H9 (cell line): ENCODE measurements at places on chromosomes 3 and 15. TPM values are rescaled to one million over a fixed set of nuclear protein-coding genes. Genes with fewer than 3 reads are reported as not detected.
A peak's percentile ranks its signal among the peaks of the same experiment; 100 is the strongest.

Gene IGSF11
- 1.2 and 1.6 TPM in 2 replicates for total RNA-seq

Gene ACTL6A
- 74.5 and 83.2 TPM in 2 replicates for total RNA-seq

Gene LYZL4
- total RNA-seq: not detected in 2 replicates

Gene SLC25A26
- 30.2 TPM in 2 replicates for total RNA-seq

Gene GOLGA6A
- 0.72 and 0.90 TPM in 2 replicates for total RNA-seq

Gene USP13
- 26.0 and 26.7 TPM in 2 replicates for total RNA-seq

Gene BLM
- total RNA-seq: 41.3 and 43.4 TPM in 2 replicates

DNA sequence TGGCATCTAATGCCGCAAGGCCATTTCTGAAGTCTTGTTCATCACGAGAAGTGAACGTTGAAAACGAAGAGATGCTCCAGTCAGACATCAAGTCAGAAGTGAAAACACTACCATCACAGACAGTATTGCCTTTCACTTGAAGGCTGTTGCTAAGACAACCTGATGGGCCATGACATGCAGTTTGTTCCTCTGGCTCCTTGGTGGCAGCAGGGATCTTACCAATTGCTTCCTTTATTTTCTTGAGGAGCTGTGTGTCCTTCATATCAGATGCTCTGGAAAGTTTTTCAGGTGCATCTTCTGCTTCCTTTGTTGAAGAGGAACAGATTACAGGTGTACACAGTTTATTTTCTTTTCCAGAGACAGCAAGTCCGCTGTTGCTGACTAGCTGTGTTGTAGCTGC lies 30.7 kb upstream of the MYLK start:
- peaks cover 5% of the 10 kb centered on the region; the same call in 2 of the 3 replicates for H3K36me3 ChIP-seq
- H3K4me1 ChIP-seq: no peaks in the 10 kb centered on the region
- H3K4me3 ChIP-seq: no peak overlapping the region
- H3K27me3 ChIP-seq: no peaks in the 10 kb centered on the region

DNA sequence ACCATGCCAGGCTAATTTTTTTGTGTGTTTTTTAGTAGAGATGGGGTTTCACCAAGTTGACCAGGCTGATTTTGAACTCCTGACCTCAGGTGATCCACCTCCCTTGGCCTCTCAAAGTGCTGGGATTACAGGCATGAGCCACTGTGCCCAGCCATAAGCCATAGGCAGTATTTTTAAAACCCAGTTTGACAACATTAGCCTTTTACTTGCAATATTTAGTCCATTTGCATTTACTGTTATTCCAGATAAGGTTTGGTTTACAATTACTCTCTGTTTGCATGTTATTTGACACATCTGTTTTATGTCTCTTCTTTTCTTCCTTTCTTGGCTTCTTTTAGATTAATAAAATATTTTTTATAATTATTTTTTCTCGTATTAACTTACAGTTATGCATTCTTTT lies 83.6 kb upstream of the EPHB3 start:
- H3K27me3 ChIP-seq: no peaks in the 10 kb centered on the region
- no peaks in the 10 kb centered on the region for H3K36me3 ChIP-seq
- H3K4me3 ChIP-seq: no peak overlapping the region
- no peak overlapping the region for H3K27ac ChIP-seq
- no peak for DNase-seq

GRCh38 chr15:95429345-95429744 lies 901.2 kb upstream of the NR2F2 start:
- H3K4me3 ChIP-seq: no peak overlapping the region
- no peak for DNase-seq

GRCh38 chr3:71949442-71949841 lies 164.5 kb upstream of the PROK2 start:
- H3K36me3 ChIP-seq: no peaks in the 10 kb centered on the region
- no peaks in the 10 kb centered on the region for H3K27me3 ChIP-seq
- H3K27ac ChIP-seq: no peak overlapping the region
- no peak overlapping the region for H3K4me3 ChIP-seq

DNA sequence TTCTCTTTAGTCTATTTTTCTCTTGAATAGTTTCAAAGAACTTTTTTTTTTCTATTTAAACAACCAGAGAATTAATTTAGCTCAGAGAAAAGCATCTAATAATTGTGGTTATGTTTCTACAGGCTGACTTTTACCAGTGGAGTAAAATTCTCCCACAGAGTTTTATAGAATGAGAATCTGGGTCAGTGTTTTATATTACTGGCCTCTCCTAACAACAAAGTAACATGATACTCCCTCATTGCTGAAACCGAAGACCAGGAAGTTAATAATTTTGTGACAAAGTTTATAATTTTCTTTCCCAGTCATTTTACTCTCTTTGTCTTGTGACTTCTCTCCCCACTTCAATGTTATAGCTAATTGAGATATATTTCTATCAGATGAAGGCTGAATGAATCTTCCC lies 946.9 kb downstream of the EPHA3 start:
- H3K4me3 ChIP-seq: no peak overlapping the region
- H3K4me1 ChIP-seq: no peaks in the 10 kb centered on the region
- no peak overlapping the region for H3K27ac ChIP-seq
- H3K27me3 ChIP-seq: no peaks in the 10 kb centered on the region

DNA sequence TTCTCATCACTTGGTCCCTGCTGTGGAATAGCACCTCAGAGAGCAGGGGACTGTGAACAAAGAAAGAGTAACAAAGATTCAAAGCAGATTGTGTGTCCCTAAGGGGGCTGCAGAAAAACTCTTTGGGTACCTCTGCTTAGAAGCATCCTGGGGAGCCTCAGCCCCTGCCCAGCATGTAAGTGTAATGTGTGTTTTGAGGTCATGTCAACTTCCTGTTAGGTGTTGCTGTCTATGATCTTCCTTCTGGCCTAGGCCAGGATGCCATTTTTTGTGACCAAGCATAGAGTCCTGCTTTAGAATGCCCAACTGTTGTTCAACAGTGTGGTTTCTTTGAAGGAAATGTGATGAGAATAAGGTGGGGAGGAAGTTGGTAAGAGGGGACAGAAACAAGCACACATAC lies 77.1 kb upstream of the BCL6 start:
- DNase-seq: no peak
- no peaks in the 10 kb centered on the region for H3K27me3 ChIP-seq
- H3K27ac ChIP-seq: no peak overlapping the region
- H3K36me3 ChIP-seq: no peaks in the 10 kb centered on the region
- no peak overlapping the region for H3K4me3 ChIP-seq

GRCh38 chr3:154764856-154765640 lies 315.1 kb upstream of the MME start:
- no peak overlapping the region for H3K27ac ChIP-seq
- no peaks in the 10 kb centered on the region for H3K36me3 ChIP-seq
- no peak for DNase-seq
- H3K27me3 ChIP-seq: no peaks in the 10 kb centered on the region
- H3K4me1 ChIP-seq: no peaks in the 10 kb centered on the region

DNA sequence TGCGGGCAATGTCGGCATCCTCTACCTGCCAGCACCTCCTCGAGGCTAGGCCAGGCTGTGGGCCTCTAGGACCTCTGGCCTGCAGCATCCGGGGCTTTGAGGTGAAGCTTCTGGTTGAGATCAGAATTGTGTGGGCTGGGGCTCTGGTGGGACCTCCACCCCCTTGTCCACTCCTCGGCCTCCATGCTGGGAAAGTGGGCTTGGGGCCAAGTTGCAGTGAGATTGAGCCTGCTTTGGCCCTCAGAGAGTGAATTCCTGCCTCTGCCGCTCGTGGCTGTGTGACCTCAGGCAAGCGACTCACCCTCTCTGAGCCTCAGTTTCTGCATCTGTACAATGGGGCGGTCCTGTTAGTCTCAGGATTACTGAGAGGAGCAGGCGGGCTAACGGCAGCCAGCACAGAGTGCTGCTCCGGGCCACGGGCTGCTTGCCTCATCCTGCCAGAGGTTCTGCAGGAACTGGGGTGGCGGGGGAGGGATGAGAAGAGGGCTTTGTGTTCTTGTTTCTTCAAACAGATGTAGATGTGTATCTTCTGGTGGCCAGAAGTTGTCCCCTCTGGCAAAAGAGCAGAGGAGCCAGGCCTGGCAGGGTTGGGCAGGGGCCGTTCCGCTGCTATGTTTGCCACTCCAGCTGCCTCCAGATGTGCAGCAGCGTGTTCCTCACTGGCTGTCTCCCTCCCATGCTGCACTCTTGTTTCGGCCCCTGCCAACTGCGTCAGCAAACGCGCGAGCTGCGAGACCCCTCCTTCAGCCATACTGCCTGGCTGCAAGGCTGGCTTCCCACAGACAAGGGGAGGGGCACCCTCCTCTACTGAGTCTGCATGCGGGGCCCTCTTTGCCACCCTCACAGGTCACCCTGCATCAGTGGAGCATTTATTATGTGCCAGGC lies 33.7 kb downstream of the FBLN2 start:
- no peak overlapping the region for H3K4me3 ChIP-seq
- H3K4me1 ChIP-seq: no peaks in the 10 kb centered on the region; the same call in 1 of the 2 replicates
- no peaks in the 10 kb centered on the region for H3K27me3 ChIP-seq
- no peak for DNase-seq
- H3K36me3 ChIP-seq: no peaks in the 10 kb centered on the region

GRCh38 chr15:91422797-91423196 lies 322.7 kb downstream of the SV2B start:
- H3K27ac ChIP-seq: no peak overlapping the region
- H3K27me3 ChIP-seq: no peaks in the 10 kb centered on the region
- H3K4me3 ChIP-seq: no peak overlapping the region
- H3K36me3 ChIP-seq: no peaks in the 10 kb centered on the region; the same call in 2 of the 3 replicates
- DNase-seq: peak; percentile 31
- H3K4me1 ChIP-seq: no peaks in the 10 kb centered on the region; the same call in 1 of the 2 replicates

DNA sequence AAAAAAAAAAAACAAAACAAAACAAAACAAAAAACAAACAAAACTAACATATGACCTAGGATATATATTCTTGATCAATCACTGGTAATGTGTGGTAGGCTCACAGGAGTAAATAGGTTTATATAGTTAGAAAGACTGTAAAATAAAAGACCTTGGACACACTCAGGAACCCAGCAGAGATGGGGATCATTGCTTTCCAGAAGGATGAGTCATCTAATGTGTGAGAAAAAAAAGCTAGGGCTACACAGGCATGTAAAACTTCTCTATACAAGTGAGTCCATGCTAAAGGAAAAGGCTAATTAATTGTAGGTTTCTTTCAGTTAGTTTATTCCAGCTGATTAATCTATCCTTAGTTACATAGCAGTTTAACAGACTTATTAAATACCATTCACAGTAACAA lies 710.3 kb upstream of the ARPP21 start:
- H3K4me1 ChIP-seq: no peaks in the 10 kb centered on the region
- H3K27me3 ChIP-seq: no peaks in the 10 kb centered on the region
- no peak overlapping the region for H3K27ac ChIP-seq
- DNase-seq: no peak

DNA sequence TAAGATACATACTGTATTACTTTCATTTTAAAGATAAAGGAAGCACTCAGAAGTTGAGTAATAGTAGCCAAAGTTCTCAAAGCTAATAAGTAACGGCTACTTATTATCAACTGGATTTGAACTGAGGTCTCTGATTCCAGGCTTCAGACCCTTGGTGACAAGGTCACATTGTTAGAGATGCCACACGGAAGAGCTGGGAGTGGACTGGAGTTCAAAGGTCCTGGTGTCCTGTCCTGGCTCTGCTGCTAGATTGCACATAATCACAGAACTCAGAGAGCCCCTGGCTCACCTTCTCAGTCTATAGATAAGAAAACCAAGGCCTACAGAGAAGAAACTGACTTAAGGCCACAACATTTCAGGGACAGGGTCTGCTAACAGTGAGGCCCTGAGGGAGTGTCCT lies 75.3 kb downstream of the MYLK start:
- no peak overlapping the region for H3K4me3 ChIP-seq
- H3K4me1 ChIP-seq: no peaks in the 10 kb centered on the region
- no peaks in the 10 kb centered on the region for H3K27me3 ChIP-seq
- H3K36me3 ChIP-seq: no peaks in the 10 kb centered on the region; the same call in 2 of the 3 replicates
- H3K27ac ChIP-seq: no peak overlapping the region
- no peak for DNase-seq

- H3K27me3 ChIP-seq: no peaks in the 10 kb centered on the region
- H3K4me1 ChIP-seq: peaks cover 39% of the 10 kb centered on the region; the same call in 1 of the 2 replicates
- DNase-seq: peak; percentile 63
- peaks cover 43% of the 10 kb centered on the region for H3K36me3 ChIP-seq
- no peak overlapping the region; the same call in 1 of the 2 replicates for H3K4me3 ChIP-seq
These were observed 29.0 kb downstream of the ANP32A start for GRCh38 chr15:68791431-68792283.

GRCh38 chr3:80238606-80239005 lies 470.8 kb upstream of the ROBO1 start:
- no peaks in the 10 kb centered on the region for H3K36me3 ChIP-seq
- no peak overlapping the region for H3K4me3 ChIP-seq
- no peak overlapping the region for H3K27ac ChIP-seq
- DNase-seq: no peak
- H3K4me1 ChIP-seq: no peaks in the 10 kb centered on the region; the same call in 1 of the 2 replicates

DNA sequence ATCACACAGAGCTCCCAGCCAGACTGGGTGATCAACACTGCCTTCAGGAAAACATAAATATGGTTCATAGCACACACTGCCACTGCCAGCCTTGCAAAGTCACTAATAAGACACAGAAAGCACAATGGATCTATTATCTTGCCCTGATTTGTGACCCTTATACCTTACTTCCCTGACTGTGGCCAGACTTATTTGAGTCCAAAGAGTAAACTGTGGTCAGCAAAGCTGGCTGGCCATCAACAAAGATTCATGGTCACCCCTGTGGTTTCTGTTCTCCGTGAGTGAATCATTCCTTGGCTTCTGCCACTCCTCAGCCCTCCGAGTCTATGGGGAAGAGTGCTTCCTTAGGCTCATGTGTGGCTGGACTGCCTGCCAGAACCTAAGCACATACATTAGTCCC lies 437.7 kb downstream of the RAP2B start:
- no peaks in the 10 kb centered on the region for H3K4me1 ChIP-seq
- H3K27me3 ChIP-seq: no peaks in the 10 kb centered on the region
- DNase-seq: no peak
- H3K4me3 ChIP-seq: no peak overlapping the region
- H3K36me3 ChIP-seq: no peaks in the 10 kb centered on the region

DNA sequence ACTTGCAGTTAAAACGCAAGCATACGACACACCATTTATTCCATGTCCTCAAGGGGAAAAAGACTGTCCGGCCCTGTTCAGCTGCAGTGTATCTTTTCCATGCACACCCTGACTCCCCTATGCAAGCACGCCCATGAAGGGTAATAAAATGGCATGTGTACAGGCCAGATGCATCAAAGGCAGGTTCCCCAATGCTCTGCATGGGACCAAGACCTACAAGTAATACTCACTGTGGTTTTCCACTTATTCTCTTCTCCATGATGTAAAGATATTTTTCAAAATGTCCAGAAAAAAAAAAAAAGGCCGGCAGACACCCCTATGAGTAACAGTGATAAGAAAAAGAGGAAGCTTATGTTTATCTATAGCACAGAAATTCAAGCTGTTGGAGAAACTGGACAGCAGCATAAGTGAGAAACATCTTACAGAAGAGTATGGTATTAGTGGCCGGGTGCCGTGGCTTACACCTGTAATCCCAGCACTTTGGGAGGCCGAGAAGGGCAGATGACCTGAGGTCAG lies 70.8 kb downstream of the MCF2L2 start:
- H3K4me1 ChIP-seq: no peaks in the 10 kb centered on the region
- peaks cover 3% of the 10 kb centered on the region; the same call in 1 of the 3 replicates for H3K36me3 ChIP-seq
- H3K27ac ChIP-seq: no peak overlapping the region
- no peak for DNase-seq
- no peaks in the 10 kb centered on the region for H3K27me3 ChIP-seq

DNA sequence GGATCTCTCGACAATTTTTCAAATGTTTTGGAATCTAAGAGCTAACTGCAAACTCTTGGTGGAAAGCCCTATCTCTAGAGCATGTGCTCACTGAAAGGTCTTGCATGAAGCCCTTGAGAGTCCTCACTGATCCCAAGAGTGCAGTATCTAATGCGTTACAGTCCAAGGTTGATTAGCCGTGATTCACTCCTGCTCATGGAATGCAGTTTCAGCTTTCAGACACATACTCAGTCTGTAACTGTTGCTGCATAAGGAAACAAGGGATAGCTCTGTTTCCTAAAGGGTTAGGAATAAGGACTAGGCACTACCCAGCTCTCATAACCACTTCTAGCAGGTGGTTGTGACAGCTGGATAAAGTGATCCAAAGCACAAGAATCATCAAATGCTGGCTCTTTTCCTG lies 687.4 kb upstream of the CFAP20DC start:
- H3K27me3 ChIP-seq: no peaks in the 10 kb centered on the region
- no peak overlapping the region for H3K4me3 ChIP-seq
- no peaks in the 10 kb centered on the region for H3K36me3 ChIP-seq
- no peak overlapping the region for H3K27ac ChIP-seq
- DNase-seq: no peak
